MCF 10A (cell line): ENCODE measurements at places on chromosomes 3 and 15.

DNA sequence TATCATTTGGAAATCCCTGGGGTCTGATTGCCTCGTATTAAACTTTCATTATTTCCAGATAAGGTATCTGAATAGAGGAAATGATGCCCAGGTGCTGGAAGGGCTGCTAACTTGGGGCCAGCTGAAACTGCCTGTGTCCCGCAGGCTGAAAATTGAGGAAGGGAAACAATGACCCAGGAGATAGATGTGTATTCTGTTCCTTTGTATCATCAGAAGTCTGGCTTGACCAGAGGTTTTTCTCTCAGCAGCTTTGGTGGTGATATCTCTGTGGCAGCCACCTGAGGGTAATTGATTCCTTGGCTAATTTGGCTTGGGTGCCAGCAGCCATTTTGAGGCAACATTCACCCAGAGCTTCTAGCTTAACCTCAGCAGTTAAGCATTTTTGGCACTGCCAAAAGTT is 90.0 kb upstream of the STT3B start:
- DNase-seq: no peak

DNA sequence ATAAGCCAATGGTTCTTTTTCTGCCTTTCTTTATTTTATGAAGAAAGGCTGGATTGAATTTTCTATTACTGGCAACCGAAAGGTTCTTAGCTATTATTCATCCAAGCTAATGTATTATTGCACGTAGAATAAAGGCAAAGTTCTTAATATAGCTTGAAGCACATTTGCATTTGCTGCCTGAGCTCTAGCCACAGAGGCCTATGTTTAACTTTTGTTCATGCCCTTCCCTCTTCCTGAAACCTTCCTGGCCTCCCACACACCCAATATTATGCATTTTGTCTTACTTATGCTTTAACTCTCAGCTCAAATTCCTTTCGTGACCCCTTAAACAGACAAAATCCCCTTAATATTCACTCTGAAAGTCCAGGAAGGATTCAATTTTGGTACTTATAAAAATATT is 71.0 kb upstream of the ZNF280D start:
- no peak for DNase-seq

DNA sequence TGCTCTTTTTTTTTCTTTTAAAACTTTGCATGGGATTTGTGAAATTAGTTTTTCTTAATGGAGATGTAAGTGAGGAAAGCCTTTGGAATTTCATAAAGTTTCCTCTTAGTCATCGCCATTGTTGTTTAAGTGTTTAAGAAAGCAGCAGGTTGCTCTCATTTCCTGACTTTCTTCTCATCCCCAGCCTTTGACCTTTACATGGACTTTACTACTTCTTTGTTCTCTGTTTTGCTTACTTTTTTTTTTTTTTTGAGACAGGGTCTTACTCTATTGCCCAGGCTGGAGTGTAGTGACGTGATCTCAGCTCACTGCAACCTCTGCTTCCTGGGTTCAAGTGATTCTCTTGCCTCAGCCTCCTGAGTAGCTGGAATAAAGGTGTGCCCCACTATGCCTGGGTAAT is 38.6 kb downstream of the FBXL2 start:
- DNase-seq: peak; percentile 52

- DNase-seq: no peak
Observed at GRCh38 chr15:69742361-69742760, 289.7 kb downstream of the RPLP1 start.

DNA sequence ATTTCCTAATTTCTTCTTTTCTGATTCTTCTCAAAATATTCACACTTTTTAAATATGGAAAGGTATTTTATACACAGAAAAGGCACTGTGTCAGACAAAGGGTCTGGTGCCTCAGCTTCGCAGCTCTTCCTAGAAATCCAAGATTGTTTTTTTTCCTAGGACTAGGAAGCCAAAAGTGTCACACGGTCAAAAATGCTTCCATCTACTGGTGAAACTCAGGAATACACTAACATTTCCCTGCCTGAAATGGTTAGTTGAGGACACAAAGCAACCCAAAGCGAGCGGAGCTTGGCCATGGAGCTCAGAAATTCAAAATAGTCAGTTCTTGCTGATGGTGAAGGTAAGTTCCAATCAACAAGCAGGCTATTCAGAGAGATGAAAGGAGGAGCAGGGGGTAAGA is 426.5 kb upstream of the RASGRP1 start:
- peak; percentile 52 for DNase-seq

- DNase-seq: no peak
Observed at GRCh38 chr3:104974316-104974715, 392.4 kb upstream of the ALCAM start.

DNA sequence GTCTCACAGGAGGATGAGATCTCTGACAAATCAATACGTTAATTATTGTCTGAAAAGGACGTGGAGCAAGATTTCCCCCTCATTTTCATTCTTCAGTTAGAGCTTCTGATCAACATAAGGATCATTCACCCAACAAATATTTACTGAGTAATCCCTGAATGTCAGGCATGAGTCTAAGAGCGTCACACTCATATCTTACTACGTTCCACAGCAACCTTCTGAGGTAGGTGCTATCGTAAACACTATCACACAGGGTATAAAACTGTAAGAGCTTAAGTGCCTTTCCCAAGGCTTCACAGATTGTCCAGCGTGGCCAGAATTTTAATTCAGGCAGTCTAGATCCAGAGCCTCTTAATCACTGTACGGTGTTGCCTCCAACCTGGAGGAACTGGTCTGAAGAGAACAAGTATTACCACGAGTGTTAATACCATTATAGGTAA is 10.6 kb upstream of the TM4SF1 start:
- no peak for DNase-seq

DNA sequence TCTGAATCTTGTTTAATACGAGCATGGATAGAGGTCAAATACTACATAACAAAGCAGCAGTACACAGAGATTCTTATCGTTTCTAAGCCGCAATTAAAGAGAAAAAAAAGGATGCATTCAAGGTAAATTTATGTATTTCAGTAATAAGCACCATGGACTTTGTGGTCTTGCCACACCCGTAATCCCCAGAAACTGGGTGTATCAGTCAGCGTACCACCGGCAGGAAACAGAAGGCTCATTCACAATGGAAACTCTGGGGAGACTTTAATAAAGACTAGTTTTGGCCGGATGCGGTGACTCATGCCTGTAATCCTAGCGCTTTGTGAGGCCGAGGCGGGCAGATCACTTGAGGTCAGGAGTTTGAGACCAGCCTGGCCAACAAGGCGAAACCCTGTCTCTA is 81.9 kb upstream of the ZNF280D start:
- peak; percentile 73 for DNase-seq

DNA sequence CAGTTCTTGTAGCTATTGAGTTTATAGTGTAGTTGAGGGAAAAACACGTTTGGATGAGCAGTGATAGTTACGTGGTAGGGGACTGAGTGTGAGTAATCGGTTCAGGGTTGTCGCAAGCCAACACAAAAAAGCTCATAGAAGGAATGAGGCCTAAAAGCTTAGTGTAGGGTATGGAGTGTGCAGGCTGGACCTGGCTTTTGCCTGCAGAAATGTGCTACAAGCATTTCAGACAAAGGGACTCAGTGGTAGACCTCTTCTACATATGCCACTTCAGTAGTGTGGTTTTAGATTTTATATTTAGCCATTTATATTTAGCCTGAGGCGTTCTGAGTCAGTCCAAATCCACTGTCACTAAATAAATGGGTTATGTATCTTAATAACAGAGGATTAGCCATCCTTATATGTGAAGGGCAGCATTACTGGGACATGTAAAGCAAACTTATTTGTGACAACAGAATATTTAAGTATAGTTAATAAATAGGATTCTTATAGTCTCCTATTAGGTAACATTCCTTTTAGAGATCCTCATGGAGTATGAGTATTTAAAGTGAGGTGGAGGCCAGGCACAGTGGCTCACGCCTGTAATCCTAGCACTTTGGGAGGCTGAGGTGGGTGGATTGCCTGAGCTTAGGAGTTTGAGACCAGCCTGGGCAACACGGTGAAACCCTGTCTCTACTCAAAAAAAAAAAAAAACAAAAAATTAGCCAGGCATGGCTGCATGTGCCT is 21.8 kb downstream of the ATP2C1 start:
- DNase-seq: peak; percentile 25

DNA sequence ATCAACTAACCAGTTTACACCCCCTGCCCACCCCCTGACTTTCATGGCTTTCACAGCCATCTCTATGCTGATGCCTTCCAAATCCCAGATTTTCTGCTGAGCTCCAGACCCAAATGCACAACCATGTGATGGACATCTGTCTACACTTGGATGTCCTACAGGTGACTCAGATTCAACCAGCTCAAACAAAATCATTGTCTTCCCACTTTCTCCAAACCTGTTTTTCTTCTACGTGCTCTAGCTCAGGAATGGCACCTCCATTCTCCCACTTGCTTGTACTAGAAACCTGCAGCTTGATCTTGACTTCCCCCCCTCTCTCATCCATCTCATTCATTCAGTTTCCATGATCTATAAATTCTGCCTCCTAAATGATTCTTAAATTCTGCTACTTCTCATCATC is 34.1 kb upstream of the RARRES1 start:
- no peak for DNase-seq

DNA sequence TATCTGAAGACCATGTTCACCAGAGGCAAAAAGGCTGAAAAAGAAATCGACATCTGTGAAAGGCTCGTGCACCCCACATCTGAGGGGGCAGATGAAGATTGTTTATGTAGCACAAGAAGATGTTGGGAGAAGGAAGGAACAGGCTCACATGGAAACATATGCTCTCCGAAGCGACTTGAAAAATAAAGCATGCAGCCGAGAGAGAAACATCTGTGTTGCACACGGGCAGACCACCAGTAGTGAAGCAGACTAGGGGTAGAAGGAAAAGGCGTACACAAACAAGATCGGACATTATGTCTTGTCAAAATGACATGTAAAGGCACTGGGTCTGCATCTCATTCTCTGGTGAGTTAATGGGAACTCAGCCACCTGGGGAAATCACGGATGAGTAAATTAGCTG is 356.5 kb downstream of the ZIC4 start:
- DNase-seq: no peak

GRCh38 chr15:80066912-80067311 is 7.4 kb downstream of the ZFAND6 start:
- no peak for DNase-seq

DNA sequence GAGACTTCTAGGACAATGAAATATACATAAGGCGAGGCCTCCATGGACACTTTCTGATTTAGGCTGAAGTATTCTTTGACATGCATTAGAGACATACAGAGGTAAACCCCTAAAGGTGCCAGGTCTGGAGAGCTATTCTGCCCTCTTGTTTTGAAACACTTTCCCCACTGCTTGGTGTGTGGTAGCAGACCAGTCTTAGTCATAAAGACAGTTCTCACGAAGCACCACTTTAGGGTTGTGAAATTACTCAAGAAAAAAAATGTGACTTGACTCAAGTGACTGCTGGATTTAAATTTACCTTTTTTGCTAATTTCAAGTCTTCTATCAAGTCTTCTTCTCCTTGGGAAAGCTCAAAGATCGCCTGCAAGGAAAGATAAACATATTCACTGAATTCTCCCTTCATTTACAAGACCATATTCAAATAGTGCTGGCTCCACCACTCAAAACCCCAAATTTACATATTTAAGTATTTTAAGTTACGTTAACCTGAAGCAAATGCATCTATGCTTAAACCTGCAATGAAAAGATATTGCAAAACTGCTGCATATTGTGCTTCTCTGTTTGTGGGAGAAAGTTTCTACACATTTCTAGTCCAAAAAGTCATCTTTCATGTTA is 48.4 kb downstream of the ARHGEF3 start:
- peak; percentile 63 for DNase-seq
